Activated CD4-positive, alpha-beta memory T cell treated with anti-CD3 and anti-CD28 coated beads, Interleukin-2, amount 10 ng/mL, durations not matched to agents 7 days and 5 days (primary cell): ENCODE measurements at places on chromosomes 5 and 9. TPM values are rescaled to one million over a fixed set of nuclear protein-coding genes. Genes with fewer than 3 reads are reported as not detected.

- DNase-seq, result no peak
Measured at GRCh38 chr5:9324348-9325077, 221.4 kb downstream of the SEMA5A start.

DNA sequence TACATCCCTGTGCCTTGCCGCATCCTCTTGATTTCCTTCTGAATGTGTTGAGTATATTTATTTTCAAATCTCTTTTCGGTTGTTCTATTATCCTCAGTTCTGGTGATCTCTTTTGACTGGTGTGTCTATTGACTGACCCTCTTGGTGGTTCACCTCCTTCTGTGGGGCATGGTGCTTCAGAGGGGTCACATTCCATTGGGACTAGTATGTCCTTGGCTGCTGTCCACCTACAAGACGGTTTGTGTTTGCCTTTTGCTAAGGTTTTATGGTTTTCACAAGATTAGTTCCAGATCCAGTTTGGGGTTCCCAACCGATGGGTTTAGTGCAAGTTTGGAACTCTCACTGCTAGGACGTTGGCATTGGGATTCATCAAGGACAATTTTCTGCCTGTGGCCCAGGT, 66.6 kb downstream of the PHF2 start:
- no peak for DNase-seq

DNA sequence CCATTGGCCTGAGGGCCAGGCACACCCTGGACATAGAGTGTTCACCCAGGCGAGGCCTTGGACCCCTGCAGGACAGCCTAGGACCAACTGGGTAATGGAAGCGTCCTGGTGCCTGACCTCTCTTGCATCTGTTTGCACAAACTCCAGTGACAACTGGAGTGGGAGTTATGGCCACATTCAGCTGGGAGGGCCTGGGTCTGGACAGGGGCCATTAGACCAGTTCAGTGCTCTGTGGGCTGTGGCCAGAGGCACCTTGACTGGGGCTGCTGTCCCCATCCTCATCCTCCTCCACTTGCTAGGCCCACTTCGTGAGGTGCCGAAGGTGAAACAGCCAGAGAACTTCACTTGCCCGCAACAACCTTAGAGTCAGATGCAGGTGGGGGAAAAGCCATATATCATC, 372.7 kb upstream of the IRX1 start:
- DNase-seq, result no peak

GRCh38 chr5:136420168-136420898, 55.0 kb upstream of the TRPC7 start:
- no peak for DNase-seq

DNA sequence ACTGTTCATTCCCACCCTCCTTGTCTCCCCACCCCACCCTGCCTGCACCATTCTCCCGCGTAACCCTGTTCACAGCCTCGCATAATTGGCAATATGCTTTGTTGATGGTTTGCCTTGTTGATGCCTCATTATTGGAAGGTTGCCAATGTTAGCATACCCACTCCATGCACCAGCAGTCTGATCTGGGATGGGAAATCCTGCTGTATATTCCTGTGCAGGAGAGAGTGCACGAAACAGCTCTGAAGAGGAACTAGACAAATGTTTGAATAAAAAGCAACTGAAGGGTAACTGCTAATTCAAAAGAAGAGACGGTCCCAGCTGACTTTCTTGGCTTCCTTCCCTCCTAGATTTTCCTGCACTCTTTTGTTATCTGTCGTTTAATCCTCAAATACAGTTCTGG, 271.7 kb upstream of the TLE4 start:
- DNase-seq, result no peak

Gene MINAR2
- total RNA-seq, result not detected
